Activated CD4-positive, alpha-beta memory T cell treated with anti-CD3 and anti-CD28 coated beads for 36 hours (primary cell): ENCODE measurements at places on chromosomes 12 and 14. TPM values are rescaled to one million over a fixed set of nuclear protein-coding genes. Genes with fewer than 3 reads are reported as not detected.

RNASE7 gene
- total RNA-seq, result not detected

CHGA gene
- total RNA-seq, result not detected

P2RX7 gene
- 11.3 TPM for total RNA-seq

GRCh38 chr12:124457287-124458219 lies 109.9 kb downstream of the NCOR2 start:
- peaks cover 38% of the 10 kb centered on the region for H3K4me1 ChIP-seq
- peak; percentile 76 for DNase-seq
- peak overlapping the region; percentile 70 for H3K27ac ChIP-seq
- H3K4me3 ChIP-seq, result peak overlapping the region; percentile 55
- H3K36me3 ChIP-seq, result peaks cover 24% of the 10 kb centered on the region
- H3K27me3 ChIP-seq, result no peaks in the 10 kb centered on the region

DNA sequence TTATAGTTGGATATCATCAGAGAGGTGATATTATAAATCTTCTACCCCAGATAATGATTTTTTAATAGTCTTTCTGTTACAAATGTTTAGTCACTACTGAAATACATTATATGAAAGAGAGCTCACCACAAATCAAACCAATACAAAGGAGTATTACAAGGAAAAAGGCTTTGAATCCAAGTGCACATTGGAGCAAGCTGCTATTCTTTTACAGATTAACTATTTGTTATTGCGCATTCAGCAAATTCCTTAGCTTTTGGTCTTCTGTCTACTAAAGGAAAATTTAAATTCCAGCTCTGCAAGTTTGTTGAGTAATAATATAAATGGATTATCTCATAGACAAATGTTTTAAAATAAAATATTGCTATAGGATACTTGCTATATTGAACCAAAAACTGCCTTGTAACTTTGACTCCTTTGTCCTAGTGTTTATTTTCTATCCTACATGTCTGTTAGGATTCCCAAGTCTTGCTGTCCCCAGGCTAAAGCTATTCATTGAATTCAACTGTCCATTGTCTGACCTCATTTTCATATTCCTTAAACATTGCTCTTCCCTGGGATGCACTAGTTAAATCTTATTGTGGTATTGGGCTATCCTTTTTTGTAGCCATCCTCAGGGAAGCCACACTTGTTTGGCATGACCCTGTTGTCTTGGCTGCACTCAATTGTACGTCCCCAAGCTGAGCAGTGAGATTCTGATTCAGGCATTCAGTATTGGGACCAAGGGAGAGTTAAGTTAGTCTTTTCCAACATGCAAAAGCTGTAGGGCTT lies 41.5 kb downstream of the PDE3A start:
- H3K36me3 ChIP-seq, result no peaks in the 10 kb centered on the region
- H3K4me3 ChIP-seq, result no peak overlapping the region
- H3K27ac ChIP-seq, result no peak overlapping the region
- peaks cover 3% of the 10 kb centered on the region for H3K27me3 ChIP-seq
- no peak for DNase-seq

DNA sequence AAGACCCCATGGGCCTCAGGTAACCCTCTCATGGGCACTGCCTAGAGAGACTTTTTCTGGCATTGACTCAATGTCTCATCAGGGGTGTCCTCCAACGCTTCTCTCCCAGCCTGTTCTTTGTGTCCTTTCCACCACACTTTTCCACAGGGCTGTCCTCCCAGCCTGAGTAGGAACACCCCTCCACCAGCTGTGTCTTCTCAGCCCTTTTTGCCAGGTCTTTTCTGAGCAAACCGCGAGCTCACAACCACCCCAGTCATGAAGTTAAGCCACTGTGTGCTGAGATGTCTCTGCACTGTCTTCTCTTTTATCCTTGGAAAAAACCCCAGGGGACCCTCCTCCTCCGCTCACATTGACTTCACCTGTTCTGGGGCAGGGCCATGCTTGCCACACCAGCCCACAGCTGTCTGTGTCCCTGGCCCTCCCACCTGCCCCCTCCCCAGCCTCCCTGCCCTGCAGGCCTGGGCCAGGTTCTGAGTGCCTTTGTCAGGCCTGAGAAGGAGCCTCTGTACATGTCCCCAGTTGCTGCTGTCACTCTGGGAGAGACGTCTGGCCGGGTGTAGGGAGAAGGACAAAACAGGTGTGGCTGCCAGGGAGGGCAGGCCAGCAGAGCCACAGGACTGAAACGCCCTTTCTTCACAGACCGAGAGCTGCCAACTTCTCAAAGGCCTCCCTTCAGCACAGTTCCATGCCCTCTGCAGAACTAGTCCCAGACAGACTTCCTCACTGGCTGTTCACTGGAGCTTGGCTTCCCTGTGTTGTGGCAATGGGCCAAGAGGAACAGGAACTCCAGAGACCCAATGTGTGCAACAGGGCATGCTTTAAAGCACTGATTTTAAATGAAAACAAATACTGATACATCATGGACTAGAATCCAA lies 50.5 kb upstream of the PNMA1 start:
- H3K36me3 ChIP-seq, result peaks cover 3% of the 10 kb centered on the region
- no peaks in the 10 kb centered on the region for H3K27me3 ChIP-seq
- peaks cover 65% of the 10 kb centered on the region for H3K4me1 ChIP-seq
- H3K27ac ChIP-seq, result peak overlapping the region; percentile 73

DNA sequence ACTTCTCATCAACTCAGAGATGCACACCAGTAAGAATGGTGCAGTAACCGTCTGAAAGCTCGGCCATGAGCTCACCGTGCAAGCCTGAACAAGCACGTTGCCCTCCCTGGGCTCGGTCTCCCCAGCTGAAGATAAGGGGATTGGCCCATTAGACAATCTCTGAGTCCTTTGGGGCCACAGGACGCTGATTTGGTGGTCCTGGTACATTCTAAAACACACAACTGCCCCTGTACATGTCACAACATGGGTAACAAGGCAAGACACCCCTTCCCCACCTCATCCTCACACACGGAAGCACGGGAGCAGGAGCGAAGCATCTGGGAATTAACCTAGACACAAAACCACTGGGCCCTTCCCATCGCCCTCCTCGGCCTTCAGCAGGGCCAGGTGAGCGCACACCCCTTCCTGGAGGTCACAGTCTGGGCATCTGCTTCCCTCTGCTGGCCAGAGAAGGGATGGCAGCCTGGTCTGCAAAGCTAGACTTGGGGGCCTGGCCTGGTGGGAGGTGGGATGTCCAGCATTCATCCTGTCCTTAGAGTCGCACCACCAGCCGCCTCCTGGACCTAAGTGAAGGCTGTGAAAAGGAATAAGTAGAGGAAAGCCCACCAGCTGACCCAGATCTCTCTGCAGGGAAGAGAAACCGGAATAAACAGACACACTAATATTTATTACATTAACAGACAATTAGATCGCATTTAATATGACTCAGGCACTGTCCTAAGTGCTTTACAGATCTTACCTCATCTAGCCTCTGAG lies 18.9 kb upstream of the SMUG1 start:
- peaks cover 19% of the 10 kb centered on the region for H3K27me3 ChIP-seq
- H3K4me3 ChIP-seq, result no peak overlapping the region
- H3K4me1 ChIP-seq, result no peaks in the 10 kb centered on the region
- no peaks in the 10 kb centered on the region for H3K36me3 ChIP-seq
- no peak overlapping the region for H3K27ac ChIP-seq
- peak; percentile 86 for DNase-seq

DNA sequence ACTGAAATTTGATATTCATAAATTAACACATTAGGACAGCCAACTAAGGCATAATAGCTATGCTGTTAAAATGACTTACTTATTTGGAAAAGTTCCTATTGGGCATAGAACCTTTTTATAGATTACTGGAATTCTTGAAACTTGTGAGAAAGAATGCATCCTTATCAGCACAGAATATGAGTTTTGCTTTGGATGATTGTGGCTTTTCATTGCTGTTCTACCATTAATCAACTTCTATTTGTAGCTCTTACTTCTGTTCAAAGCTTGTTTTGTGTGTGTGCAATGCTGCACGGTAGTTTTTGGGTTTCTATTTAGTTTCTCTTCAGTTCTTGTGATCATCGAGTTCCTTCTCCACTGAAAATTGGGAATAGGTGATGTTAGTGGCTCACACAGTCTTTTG lies 152.4 kb upstream of the PELI2 start:
- H3K27ac ChIP-seq, result no peak overlapping the region
- H3K27me3 ChIP-seq, result peaks cover 2% of the 10 kb centered on the region
- no peaks in the 10 kb centered on the region for H3K4me1 ChIP-seq
- no peaks in the 10 kb centered on the region for H3K36me3 ChIP-seq
- H3K4me3 ChIP-seq, result no peak overlapping the region

DNA sequence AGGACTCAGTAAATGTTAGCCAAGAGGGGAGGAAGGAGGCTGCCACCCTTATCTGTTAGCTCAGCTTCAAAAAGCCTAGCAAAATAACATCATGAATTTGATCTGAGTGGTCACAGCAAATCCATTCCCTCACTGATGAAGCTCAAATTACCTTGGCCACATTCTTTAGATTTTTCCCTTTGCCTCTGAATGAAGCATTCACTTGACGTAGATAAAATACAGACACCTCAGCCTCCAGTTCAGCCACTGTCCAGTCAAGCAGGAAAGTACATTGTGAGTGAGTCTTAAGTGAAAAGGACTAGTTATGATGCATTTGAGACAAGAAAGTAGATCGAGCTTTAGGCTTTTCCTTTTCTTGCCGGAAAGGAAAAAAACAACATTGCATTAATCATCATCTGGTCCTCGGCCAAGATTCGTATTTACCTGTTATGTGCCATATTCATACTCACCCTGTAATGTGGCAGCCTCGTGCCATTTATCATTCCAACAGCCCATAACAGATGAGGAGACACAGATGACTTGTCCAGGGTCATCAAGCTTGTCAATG lies 146.5 kb downstream of the ETV6 start:
- peaks cover 21% of the 10 kb centered on the region for H3K36me3 ChIP-seq
- H3K4me1 ChIP-seq, result peaks cover 47% of the 10 kb centered on the region
- no peak for DNase-seq
- no peak overlapping the region for H3K4me3 ChIP-seq
- H3K27ac ChIP-seq, result no peak overlapping the region

GRCh38 chr12:68178184-68178583 lies 18.6 kb upstream of the IFNG start:
- peaks cover 72% of the 10 kb centered on the region for H3K4me1 ChIP-seq
- no peaks in the 10 kb centered on the region for H3K27me3 ChIP-seq
- H3K36me3 ChIP-seq, result no peaks in the 10 kb centered on the region
- H3K27ac ChIP-seq, result peak overlapping the region; percentile 68
